ENCODE measurements at places on chromosomes 1 and 21.

- DNase-seq: peak; percentile 31
Measured at GRCh38 chr1:212256369-212256768, 28.8 kb upstream of the PPP2R5A start.

GRCh38 chr1:201042779-201043461, 19.4 kb upstream of the KIF21B start:
- DNase-seq: peak; percentile 86

DNA sequence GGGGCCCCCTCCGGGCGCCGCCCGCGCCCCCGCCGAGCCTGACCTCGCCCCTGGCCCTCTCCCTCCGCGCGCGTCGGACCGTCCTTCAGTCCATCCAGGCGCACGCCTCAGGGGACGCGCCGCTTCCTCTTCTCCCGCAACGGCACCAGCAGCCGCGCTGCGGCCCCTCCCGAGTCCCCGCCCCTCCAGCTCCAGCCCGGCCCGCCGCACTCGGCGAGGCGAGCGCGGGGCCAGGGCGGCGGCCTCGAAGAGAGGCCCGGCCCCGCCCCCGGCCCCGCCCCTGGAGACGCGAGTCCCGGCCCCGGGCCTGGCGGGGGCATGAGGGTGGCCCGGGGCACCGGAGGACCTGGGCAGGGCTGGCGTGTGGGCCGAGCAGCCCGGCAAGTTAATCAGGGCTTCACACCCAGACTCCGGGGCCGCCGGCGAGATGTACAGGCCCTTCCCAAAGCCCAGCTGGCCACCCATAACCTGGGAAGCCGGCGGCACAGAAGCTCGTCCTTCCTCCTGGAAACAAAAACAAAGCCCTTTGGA, at the start of gene IGSF3:
TSS of gene IGSF3 (minus strand) at position 159 of the 531 bp plus-strand sequence. CDS start 1,407 bp downstream, outside the sequence.
- peak; percentile 48 for DNase-seq

GRCh38 chr1:30804822-30805221, 47.2 kb upstream of the LAPTM5 start:
- no peak for DNase-seq

GRCh38 chr1:43597721-43598120, 52.2 kb upstream of the KDM4A start:
- no peak for DNase-seq

DNA sequence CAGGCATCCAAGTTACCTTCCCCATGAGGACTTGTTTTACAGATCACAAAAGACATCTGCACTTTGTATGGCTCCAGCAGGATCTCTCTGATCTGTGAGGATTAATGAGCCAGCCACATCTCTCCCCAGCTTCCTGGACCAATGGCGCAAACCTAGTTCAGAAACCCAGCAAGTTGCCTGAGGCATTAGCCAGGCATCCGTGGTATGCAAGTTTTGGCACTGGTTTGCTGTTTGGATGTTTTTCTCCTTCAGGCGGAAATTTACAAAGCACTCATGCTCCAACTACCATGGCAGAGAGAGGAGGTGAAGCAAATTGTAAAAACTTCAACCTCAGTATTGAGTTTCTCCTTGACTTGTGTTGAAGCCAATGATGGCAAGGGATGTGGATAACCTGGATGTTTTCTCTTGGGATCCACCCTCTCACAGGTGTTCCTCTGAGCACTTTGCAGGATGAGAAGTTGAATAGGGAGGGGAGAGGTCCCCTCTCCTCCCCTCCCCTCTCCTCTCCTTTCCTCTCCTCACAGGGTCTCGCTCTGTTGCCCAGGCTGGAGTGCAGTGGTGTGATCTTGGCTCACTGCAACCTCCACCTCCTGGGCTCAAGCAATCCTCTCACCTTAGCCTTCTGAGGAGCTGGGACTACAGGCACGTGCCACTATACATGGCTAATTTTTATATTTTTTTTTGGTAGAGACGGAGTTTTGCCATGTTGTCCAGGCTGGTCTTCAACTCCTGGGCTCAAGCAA, 25.6 kb upstream of the ENO1 start:
- no peak for DNase-seq

DNA sequence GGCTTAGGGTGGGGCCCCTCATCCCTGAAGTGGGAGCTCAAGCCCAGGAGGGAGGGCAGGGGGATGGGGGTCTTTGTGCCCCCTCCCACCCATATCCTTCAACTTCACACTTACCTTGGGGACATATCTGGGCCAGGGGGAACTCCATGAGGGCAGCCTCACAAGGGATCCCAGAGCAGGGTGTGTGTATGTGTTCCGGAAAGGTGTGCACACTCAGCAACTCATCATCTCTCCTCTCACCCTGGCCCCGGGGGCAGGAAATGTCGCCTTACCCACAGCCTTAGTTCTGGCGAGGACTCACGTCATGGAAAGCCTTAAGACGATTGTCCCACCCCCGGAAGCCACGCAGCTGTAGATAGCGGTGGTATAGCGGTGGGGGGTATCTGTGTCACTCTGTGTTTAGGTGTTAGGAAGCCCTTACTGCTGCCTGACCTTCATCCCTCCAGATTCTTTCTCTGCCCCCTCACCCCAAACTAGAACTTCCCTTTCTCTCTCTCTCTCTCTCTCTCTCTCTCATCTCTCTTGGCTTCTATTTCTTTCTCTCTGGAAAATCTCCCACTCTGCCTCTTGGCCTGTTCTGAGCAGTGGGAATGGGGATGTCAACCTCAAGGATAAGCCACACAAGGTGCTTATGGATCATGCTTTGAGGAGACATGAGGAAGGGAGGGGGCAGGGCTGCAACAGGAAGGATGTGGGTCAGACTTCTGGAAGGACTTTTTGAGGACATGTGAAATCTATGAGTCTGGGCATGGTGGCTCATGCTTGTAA, at the start of gene SH2D2A:
TSS of gene SH2D2A (minus strand) at position 288 of the 768 bp plus-strand sequence. CDS start at position 148, 140 bp downstream.
- DNase-seq: peak; percentile 99

GRCh38 chr1:93111065-93111464, 32.0 kb downstream of the MTF2 start:
- DNase-seq: no peak

- no peak for DNase-seq
Measured at GRCh38 chr1:15187175-15188129, 33.9 kb downstream of the TMEM51 start.

DNA sequence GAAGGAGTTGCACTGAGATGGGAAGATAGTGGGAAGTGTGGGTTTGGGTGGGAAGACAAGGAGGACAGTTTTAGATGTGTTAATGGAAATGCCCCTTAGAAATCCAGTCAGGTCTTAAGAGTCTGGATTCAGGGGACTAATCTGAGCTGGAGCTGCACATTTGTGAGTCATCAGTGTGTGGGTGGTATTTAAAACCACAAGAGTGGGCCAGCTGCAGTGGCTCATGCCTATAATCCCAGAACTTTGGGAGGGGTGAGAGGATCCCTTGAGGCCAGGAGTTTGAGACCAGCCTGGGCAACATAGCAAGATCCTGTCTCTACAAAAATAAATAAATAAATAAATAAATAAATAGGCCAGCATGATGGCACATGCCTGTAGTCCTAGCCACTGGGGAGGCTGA, 40.9 kb upstream of the SLC6A9 start:
- DNase-seq: peak; percentile 39

DNA sequence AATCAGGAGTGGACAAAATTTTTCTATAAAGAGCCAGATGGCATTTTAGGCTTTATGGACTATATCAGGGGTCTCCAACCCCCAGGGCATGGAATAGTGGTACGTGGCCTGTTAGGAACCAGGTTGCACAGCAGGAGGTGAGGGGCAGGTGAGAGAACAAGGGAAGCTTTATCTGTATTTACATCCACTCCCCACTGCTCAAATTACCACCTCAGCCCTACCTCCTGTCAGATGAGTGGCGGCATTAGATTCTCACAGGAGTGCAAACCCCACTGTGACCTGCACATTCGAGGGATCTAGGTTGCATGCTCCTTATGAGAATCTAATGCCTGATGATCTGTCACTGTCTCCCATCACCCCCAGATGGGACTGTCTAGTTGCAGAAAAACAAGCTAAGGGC, 13.9 kb downstream of the PHTF1 start:
- no peak for DNase-seq

DNA sequence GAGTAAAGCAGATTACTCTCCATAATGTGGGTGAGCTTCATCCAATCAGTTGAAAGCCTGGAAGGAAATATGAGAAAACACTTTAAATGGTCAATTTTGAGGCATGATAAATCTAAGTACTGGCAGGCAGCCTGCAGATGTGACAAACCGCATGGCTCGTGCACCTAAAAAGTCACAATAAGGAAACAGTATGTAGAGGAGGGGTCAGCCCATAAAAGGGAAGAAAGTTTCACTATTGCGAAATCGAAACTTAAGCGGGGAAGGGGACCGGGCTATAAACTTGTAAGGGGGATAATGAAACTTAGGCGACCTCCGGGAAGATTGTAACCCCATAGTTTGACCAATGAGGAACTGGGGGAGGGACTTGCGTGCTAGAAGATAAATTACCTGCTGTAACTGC, 109.8 kb downstream of the PLPPR4 start:
- DNase-seq: no peak
